ENCODE measurements at places on chromosomes 1 and 21.

DNA sequence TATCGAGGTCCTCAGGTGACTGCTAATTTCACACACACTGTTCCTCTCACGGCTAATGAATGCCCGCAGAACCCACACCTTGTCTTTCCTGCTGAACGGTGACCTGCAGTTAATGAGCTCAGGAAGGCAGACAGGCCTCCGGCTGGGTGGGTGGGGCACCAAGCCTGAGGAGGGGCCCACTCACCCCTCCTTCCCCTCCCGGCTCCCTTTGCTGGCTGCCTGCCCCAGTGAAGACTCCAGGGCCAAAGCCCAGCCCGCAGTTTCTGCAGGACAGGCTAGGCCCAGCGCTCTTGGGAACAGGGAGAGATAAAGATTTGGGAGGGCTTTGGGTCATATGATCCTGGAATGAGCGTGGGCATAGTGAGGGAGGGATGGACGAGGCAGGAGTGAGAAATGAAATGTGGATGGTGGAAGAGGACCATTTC lies 26.4 kb downstream of the FOXO6 start:
- DNase-seq = no peak

- no peak for DNase-seq
These were observed 660.1 kb upstream of the CAMK1G start for GRCh38 chr1:208923456-208923855.

DNA sequence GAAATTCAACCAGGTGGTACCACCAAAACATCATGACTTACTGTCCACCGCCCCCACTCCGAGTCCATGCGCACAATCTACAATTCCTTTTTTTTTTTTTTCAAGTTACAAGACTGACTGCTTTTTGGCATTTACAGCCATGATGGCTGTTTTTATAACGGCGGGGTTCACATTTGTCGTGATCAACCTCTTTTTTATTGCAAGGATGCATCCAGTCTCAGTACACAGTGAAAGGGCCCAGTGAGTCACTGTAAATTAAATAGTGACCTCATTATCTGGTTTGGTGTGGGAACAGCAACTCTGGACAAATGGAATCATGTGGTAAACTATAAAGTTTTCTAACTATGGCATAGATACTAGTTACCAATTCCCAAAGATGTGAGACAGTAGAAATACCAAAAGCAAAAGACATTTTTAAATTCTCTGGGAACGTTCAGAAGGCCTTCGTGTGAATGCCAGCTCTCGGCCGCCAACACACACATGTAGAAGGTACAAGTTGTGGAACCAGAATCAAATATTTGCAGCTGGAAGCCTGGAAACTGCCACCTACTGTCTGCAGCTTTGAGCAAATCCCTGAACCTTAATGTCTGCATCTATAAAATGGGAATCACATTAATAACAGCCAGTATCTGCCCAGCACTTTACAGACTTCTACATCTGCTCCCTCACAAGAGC lies 4.9 kb downstream of the GLIS1 start:
- peak; percentile 91 for DNase-seq

- peak; percentile 98 for DNase-seq
These were observed 19.3 kb downstream of the AHCYL1 start for GRCh38 chr1:110003747-110004428.

- DNase-seq = no peak
These were observed 13.9 kb downstream of the OR14I1 start for GRCh38 chr1:248688527-248689298.

DNA sequence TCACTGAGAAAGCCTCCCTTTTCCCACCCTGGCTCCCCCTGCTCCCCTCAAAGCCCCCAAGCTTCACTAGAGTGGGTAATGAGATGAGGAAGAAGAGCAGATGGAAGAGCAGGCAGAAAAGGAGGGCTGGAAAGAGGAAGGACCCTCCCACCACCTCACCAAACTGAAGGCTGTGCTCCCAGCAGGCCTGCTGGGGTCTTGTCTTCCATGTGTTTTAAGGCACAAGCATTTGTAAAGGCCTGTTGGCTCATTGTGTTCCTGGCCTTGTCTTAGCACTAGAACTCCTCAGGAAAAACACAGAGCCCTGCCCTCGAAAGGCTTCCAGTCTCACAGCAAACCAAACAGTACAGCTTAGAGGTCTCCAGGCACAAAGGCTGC lies 51.5 kb downstream of the TOMM20 start:
- no peak for DNase-seq

- DNase-seq = peak; percentile 53
These were observed 77.6 kb upstream of the CHRM3 start for GRCh38 chr1:239308701-239309333.

All from ELR (cell line).